ENCODE measurements at places on chromosomes 3 and 15.

DNA sequence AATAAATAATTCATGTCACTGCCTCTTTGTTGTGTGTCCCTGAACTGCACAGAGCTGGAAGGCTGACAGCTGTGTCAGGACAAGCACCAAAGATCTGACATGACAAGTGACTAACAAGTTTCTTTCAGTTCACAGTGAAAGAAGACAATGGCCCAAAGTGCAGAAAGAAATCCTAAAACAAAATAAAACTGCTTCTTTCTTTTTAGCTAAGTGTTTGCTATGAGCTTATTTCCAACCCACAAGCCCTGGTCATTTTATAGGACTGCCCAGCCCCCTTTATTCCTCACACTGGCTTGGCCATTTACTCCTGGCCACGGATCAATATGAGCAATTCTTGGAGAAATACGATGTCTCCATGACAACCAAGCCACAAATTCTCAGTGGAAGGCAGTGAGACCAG is 238.5 kb downstream of the WDR72 start:
- no peak for DNase-seq

DNA sequence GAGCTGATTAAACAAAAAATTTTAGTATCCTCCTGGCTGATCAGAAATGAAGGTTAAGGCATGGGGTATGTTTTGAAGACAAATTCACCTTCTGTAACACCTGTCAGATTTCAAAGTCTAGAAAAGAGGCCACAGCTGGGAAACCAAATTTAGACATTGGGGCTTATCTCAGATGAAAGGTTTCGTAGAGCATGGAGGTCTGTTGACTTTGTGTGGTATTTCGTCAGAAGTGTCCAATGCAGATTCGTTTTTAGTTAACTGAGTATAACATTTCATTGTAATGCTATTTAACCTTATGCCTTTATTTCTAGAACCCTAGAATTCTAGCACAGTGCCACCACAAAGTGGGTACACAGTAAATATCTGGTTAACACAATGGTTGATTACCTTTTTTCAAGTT is 61.7 kb downstream of the FNDC3B start:
- no peak for DNase-seq

GRCh38 chr3:141427764-141428163 is 59.1 kb upstream of the RASA2 start:
- DNase-seq = no peak

DNA sequence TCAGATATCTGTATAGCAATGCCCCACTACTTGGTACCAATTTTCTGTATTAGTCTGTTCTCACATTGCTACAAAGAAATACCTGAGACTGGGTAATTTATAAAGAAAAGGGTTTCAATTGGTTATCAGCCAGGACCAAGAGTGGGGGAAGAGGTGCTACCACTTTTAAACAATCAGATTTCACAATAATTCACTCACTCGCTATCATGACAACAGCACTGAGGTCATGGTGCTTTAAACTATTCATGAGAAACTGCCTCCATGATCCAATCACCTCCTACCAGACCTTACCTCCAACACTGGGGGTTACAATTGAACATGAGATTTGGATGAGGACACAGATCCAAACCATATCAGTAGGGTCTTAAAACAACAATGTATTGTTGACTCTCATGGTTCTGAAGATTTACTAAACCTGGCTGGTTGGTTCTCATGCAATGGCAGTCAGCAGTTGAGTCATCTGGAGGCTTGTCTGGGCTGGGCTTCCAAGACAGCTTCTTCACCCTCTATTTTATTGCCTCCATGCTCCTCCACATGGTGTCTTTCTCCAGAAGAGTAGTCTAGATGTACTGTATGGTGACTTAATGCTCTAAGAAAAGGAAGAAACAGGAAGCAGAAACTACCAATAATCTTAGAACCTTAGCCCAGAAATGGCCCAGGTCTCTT is 21.2 kb upstream of the TM4SF4 start:
- DNase-seq = no peak

GRCh38 chr15:53835309-53835708 is 75.8 kb upstream of the WDR72 start:
- no peak for DNase-seq

DNA sequence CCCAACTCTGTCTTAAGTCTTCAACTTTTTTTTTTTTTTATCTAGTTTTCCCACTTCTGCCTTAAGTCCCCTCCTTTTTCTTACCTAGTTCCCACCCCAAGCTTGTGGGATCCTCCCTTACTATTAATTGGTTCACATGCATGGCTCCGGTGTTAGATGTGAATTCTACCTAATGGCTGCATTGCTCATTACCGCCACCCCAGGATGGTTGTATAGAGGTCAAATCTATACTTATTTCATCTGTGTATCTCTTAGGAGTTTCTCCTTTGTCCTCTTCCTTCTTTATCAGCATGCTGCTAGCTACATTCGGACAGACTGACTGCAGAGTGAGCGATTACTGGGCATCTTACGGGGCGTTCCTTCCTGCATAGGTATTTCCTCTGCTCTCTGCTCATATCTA is 605.7 kb upstream of the GRM7 start:
- no peak for DNase-seq

DNA sequence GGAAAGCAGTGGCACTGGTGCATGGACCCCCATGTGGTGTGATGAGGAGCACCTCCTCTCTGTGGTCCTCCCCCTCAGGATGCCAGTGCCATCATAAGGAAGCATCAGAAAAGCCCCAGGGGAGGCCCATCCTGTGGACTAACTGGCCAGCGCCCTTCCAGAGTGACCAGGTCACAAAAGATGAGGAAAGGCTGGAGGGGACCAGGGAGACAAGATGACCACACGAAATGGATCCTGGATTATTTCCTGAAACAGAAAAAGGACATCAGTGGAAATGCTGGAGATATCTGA is 56.4 kb downstream of the TPRA1 start:
- DNase-seq = no peak

- no peak for DNase-seq
Observed at GRCh38 chr3:176362191-176362731, 835.0 kb downstream of the TBL1XR1 start.

GRCh38 chr15:40470423-40471104 is at the start of gene CHST14:
TSS of gene CHST14 (plus strand) at chr15:40470984. CDS start at chr15:40471214, 230 bp downstream.
- peak; percentile 44 for DNase-seq

DNA sequence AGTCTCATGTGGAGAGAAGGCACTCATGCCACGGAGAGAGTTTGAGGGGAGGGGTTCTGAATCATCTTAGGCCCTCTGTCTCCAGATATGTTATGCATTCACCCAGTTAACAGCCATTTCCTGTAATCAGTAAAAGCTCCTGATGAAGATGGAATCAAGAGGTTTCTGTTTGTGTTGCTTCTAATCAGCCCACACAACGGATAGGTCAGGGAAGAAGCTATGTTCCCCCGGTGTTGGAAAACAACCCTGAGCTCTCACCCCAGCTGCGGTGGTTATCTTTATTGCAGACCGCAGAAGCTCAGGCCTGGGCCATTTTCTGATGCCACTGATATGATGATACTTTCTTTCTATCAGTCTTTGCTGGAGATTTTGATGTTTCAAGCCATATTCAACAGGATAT is 338.5 kb upstream of the ONECUT1 start:
- DNase-seq = no peak

GRCh38 chr3:14605067-14605466 is 46.5 kb upstream of the CCDC174 start:
- no peak for DNase-seq

DNA sequence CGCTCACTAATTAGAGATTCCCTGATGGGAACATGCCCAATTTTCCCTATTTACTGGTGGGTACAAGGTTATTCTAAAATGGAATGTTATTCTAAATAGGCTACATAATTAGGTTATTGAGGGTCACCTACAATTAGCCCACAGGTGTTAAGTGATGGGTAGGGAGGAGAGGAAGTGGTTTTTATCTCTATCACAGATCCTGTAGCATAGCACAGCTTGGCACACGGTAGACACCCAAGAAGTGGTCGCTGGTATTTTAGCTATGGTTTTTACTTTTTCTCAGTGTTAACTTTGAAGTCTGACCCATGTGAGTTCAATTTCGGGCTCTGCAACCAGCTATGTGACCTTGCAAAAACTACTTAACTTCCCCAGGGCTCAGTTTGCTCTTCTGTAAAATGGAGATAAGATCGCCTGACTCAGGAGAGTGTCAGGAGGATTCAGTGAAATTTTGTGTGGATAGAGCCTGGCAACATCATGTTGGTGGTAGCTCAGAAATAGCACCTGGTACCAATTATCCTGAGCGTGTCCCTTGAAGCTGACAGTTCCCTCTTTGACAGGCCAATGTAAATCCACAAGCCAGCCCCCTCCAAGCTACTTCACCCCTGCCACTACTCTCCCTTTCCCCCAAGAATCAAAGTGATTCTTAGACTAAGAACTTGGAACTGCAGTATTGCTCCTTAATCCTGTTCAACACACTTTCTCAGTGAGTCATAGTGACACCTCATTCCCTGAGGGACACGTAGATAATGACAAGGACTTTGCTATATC is 8.7 kb upstream of the LMCD1 start:
- no peak for DNase-seq

DNA sequence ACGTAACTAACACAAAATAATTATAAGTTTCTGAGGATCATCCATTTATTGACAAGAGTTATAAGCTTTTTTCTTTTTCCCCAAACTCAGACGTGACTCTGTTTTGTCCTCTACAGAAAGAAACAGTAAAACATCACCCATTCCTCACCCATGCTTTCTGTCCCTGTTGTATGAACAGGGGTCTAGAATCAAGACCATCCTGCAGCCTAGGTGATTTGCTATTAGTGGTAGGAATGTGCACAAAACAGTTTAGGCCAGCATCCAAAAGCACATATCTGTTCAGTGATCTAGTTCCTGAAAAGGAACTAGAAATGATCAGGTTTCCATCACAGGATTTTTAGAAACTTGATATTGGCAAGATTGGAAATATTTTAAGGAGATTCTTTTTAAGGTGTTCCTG is 527.6 kb downstream of the SOX2 start:
- DNase-seq = no peak

DNA sequence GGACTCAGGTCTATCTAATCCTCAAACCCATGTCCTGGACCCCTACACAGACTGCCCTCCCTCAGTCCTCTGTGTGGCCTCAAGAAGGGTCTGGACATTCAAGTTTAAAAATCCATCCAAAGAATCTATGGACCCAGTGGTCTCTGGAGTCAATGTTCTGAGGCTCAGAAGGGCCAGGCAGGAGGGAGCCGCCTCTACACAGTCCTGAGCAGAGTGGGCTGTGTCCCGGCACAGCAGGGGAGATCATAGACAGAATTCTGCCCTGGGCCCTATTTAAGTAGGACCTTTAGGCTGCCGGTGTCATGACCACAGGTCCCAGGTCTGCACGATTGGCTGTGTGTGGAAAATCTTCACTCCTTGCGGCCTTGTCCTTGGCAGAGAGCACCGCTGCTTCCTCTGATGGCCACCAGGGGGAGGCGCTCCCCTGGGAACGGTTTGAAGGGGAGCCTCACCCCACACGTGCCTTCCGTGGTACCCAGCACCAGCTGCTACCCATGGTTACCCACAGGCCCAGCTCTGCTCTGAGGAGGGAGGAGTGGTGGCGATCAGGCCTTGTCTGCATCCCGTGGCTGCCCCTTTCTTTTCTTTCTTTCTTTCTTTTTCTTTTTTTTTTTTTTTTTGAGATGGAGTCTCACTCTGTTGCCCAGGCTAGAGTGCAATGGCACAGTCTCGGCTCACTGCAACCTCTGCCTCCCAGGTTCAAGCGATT is 37.9 kb downstream of the CHRD start:
- peak; percentile 22 for DNase-seq

GRCh38 chr3:78919021-78919755 is 848.6 kb downstream of the ROBO1 start:
- DNase-seq = no peak

DNA sequence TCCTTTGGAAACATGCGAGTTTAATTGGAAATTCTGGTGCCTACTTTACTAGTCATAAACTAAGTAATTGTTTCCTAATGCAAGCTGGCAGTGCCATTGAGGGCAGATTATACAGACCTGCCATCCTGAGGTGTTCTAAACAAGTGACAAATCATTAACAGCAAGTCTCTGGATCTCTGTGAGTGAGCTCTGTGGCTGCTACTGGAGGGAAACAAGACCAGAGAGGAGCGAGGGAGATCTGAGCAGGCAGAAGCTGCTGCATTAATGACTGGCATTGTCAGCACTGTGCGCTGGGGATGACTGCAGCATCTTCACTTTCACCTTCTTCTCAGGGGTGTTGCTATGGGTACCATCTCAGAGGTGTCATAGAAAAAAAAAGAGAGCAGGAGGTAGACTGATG is 308.4 kb upstream of the DPH6 start:
- DNase-seq = no peak

DNA sequence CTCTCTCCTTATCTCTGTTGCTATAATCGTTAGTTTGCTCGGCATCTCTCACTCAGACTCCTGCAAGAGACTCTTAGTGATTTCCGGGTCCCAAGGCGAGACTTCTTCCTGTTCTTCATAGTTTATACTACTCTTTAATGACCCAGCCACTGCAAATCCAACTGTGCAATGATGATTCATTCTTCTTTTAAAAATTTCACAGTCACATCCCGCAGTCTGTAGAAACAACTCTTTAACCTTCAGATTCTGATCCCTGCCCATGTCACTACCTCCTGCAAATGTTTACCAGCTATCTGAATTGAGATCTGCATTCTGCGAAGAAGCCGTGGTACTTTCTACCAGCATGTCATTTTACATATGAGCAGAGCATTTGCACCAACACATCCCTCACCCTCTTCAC is 2.8 kb upstream of the VGLL3 start:
- DNase-seq = no peak

DNA sequence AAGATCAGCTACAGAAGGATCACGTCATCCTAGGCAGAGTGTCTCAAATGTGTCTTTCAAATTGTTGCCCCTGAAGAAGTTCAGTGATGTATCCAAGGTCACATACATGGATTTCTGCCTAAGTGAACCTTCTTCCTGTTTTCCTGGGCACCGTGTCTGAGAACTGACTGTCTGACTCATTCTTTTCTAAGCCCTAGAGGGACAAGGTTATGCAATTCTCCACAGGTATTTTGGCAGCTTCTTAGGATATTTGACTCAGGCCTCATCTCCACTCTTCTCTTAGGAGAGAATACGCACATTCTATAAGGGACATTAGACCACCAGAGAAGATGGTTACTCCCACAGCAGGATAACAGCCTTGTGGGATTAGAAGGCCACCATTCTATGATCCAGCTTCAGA is 391.9 kb upstream of the THBS1 start:
- DNase-seq = peak; percentile 51

DNA sequence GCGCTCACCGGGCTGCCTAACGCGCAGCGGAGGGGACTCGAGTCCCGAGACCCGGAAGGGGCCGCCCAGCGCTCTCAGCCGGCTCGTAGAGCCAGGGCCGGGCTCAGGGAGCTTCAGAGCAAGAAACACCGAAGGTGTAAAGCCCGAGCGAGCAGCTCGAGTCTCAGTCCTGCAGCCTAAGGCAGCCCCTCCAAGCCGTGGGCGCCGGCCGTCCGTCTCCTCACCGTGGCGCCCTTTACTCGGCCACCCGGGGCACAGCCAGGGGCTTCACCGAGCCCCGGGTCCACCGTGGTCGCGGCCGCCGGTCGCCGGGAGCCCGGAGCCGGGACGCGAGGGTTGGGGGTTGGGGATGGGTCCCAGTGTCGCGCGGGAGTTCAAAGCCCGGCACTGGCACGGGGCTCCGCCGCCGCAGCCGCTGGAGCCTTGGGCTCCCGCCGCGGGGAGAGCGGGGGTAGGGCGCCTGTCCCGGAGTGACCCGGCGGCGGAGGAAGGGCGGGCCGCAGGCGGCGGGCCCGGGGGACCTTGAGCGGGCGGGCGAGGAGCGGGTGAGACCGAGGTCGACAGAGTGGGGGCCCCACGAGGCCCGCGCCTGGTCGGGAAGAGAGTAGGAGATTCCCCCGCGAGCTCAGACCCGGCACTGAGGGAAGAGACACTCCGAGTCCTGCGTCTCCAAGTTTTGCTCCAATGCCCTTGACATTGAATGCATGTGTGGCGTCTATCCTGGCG is 26.9 kb upstream of the THRB start:
- DNase-seq = peak; percentile 14

GRCh38 chr3:120114981-120115380 is 20.7 kb upstream of the GSK3B start:
- DNase-seq = no peak

Measured in tibial nerve (tissue), 4 donors.